ENCODE measurements at places on chromosomes 1 and 21. TPM values are rescaled to one million over a fixed set of nuclear protein-coding genes. Genes with fewer than 3 reads are reported as not detected.

DNA sequence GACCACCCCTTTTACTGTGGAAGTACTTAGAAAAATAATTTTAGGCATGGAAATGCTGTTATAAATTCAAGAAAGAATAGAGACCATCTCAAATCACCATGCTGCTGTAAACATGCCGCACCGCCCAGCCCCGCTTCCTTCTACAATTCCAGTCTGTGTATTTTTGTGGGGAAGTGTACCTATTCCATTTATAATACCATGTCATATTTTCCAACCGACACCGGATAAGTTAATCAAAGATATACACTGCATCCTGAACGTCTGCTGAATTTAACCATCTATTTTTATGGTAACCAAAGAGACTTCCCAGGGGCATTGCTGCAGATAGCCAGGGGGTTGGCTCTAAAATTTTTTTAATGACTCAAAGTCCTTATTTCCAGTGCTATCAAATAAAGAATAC, 16.0 kb downstream of the CCN1 start:
- no peak for DNase-seq

DNA sequence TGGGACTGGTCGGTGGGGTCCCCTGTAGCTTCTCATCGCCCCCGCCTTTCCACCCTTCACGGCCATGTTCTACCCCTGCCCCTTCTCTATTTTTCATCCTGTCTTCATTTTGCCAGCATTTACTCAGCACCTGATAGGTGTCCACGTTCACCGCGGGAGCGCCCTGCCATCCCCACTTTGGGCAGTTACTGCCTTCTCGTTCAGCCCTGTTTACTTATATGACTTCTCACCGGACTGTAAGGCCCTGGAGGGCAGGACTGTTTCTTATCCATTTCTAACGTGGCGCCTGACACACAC, 380 bp downstream of the MFN2 start:
- no peak for DNase-seq

GRCh38 chr21:23951251-23951650, 1656.0 kb downstream of the MRPL39 start:
- DNase-seq = no peak

Gene CACNA1S
- not detected for total RNA-seq

GRCh38 chr21:15626031-15626430, 103.8 kb upstream of the USP25 start:
- no peak for DNase-seq

DNA sequence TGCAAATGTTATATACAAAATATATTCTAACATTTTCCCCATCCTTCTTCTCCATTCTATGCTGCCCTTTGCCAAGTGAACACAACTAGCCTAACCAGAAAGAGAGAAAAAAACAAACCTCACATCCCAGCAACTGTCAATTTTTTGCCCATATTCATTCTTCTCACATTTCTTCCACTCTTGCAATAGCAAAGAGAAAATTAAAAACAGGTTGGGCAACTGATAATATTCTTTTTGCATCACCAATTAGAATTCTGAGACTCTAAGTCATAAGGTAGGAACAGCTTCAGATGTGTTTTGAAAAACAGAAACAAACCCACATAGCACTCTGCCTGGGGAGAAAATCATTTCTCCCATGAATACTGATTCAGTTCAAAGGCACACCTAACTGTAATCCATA, 25.2 kb upstream of the EXO1 start:
- no peak for DNase-seq

DNA sequence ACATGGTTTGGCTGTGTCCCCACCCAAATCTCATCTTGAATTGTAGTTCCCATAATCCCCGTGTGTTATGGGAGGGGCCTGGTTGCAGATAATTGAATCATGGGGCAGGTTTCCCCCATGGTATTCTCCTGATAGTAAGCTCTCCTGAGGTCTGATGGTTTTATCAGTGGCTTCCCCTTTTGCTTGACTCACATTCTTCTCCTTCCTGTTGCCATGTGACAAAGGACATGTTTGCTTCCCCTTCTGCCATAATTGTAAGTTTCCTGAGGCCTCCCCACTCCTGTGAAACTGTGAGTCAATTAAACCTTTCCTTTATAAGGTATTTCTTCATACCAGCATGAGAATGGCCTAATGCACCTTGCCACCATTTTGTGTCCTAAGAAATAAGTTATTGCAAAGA, 415.0 kb downstream of the COL11A1 start:
- no peak for DNase-seq

- no peak for DNase-seq
Observed at GRCh38 chr1:13702425-13703127, 2.6 kb downstream of the PRDM2 start.

Gene PLPPR4
- 0.11 TPM for total RNA-seq

Gene CD1B
- not detected for total RNA-seq

DNA sequence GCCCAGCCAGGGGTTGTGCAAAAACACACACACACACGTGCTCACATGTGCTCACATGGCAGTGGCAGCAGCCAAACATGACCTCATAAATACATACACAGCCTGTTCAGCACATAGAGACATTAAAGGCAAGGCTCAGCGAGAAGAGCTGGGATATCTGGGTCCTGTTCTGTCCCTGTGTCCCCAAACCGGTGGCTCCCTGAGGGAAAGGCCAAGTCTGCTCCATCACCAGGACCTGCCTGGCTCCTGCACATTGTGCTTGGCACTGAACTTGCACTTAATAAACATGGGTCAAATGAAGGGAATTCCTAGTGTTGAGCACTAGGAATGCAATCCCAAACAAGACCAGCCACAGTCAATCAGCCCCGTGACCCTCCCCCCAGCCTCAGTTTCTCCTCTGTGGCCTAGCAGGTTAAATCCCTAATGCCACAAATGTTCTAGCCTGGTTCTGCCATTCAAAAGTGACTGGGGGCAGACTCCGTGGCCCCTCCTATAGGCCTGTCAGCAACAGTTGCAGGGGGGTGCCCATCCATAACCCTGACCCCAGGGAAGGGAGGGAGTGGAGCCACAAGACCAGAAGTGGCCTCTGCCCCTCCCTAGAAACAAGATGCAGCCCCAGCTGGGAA, 160.9 kb upstream of the VAMP3 start:
- DNase-seq = no peak

Gene SPRR2A
- total RNA-seq = not detected

DNA sequence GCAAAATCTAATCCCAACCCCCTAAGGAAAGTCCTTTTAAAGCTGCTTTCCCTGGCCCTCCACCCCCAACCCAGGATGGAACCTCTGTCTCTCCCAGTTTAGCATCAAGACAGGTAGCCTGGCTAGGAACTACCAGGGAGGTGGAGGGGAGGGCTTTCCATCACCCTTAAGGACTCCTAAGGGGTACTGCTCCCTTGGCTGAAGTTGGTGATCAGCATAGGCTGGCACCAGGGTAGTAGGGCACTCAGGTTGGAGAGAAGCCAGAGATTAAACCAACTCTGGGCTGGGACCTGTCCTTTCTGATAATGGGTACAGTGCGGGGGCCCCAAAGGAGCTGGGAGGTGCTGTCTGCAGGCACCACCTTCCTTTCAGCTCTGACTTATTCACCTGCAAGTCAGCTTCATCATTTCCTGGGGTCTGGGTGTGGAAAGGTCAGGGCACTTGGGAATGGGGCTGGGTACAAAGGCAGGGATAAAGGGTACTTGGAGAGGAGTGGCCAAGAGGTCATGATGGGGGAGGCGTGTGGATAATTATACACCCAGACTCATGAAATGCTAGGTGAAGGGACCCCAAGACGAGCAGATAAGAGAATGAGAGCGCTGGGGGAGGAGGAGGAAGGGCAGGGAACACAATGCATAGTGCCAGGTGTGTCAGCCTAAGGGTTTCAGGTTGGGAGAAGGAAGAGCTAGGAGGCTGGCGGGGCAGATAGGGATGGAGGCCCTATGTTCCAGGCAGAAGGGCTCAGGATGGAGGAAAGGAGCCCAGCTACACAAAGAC, 1.2 kb downstream of the ARHGEF2 start:
- no peak for DNase-seq
